ENCODE measurements at places on chromosomes 6 and 20. TPM values are rescaled to one million over a fixed set of nuclear protein-coding genes. Genes with fewer than 3 reads are reported as not detected.

Gene TGM6
- not detected for polyA plus RNA-seq

DNA sequence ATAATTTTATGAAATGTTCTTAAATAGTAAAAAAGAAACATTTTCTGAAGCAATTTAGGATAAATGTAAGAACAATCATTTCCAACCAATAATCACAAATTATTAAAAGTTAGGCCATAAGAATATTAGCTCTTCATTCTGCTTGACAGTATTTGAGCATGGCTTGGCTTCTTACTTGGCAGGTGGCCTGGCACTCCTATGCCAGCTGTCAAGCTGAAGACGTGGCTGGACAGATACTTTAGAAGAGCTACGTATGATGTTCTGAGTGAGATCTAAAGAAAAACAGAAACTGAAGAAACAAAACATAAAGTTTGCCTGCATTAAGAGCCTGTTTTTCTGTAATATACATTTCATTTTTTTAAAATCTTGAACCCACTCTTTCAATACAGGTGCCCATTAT lies 438.9 kb downstream of the GRIK2 start:
- DNase-seq, result no peak

DNA sequence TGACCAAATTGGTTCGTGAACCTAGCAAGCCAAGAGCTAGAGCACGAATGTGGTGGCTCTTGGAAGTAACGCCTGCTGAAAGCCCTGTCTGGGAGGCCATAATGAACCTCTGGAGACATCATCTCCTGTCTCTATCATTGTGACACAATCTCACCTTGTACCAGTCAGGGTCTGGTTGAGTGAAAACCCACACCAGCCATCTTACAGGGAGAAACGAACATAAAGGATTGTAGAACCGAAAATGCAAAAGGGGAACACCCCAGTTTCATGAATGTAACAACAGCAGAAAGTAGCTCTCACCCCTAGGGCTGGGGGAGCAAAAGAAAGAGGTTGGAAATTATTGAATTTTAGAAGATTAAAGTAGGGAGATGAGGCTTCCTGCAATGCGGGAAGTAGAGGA lies 50.9 kb upstream of the TAB2 start:
- no peak for DNase-seq

DNA sequence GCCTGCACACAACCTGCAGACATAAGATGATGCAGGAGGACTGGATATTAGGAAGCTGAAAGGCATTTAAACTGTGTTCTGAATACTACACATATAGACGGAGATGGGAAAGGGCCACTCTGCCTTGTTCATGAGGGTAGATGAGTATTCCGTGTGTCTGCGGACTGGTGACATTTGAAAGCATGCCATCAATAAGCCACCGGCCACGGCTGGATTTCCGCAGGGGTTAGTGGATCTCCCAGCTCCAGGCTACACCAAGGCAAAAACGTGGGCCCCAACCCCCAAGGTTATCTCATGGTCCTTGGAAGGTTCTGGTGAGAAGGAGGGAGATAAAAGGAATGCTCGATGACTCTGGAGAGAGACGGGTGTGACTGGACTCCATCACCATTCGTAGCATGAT lies 78.6 kb upstream of the THBS2 start:
- DNase-seq, result no peak

Gene PCK1
- polyA plus RNA-seq, result 0.70 TPM

DNA sequence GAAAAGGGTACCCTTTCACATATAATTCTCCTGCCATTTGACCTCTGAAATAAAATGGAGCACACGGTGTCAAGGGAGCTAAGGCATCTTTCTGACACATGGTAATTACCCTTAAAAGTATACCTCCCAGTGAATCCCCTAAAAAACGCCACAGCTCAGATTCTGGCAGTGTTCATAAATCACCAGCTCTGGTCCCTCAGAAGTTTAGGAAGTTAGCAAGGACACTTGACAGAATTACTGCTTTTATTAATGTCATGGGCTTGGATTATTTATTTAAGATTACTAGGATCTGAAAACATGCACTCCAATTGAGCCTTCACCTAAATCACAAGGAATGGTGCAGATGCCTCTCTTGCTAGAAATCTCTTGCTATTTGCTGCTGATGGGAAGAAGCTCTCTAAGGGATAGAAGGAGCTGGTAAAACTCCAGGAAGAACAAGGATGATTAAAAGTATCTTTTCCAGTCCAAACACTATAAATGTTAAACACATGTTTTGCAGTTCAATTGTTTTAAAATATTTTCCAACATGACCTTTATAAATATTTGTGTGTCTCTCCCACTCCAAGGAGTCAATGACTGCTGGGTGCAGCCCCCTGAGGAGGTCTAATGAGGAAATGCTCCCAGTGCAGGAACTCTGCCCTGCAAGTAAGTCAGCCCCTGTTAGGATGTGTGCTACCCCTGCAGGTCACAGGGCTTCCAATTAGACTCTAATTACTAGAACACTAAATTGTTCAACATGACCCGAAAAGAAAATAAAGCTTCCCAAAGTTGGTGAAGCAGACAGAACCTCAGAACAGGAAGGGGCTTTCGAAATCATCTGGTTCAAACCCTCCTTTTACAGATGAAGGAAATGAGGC lies 230.3 kb downstream of the TFAP2A start:
- no peak for DNase-seq

- DNase-seq, result peak; percentile 17
These were observed 299.7 kb downstream of the PLCB1 start for GRCh38 chr20:8431538-8432434.

- no peak for DNase-seq
These were observed 371.9 kb downstream of the ZFAND3 start for GRCh38 chr6:38191418-38191817.

DNA sequence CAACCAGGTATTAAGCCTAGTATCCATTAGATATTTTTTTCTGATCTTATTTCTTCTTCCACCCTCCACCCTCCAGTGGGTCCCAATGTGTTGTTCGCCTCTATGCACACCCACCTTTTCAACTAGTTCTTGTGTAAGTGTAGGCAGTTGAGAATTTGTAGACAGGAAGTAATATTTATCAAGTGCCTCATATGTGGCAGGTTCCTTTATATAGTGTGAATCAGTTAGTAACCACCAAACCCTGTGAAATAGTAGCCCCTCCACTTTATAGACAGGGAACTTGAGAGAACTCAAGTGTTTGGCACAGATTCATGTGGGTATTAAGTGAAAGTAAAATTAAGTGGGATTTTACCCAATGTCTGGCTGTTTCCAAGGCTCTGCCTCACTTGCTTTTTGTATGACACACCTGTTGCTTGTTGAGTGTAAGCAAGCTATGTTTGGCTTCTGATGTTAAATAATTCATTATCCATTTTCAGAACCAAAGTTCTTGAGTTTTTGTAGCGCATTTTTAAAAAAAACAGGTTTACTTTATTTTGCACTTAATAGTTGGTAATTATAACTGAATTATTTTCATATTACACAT lies 24.8 kb downstream of the AFDN start:
- no peak for DNase-seq

Gene BRPF3
- polyA plus RNA-seq, result 64.3 TPM

DNA sequence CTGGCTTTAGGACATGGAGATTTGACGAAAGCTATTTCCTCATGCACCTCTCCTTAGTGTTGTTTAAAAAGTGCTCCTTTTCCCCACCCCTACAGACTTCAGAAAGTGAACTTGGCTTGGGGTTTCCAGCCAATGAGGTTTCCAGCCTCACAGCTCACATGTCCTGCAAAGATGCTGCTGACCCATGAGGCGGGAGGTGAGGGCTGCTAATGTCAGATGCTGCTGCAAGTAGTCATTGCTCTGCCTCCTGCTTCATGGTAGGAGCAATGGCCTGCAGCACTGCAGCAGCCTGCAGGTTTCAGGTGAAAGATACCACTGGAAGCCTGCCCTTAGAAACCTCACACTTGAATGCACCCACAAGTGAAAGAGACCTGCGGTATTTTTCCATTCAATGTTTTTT lies 112.8 kb downstream of the LAMP5 start:
- DNase-seq, result no peak

GRCh38 chr6:12709556-12710232 lies 6.9 kb upstream of the PHACTR1 start:
- no peak for DNase-seq

DNA sequence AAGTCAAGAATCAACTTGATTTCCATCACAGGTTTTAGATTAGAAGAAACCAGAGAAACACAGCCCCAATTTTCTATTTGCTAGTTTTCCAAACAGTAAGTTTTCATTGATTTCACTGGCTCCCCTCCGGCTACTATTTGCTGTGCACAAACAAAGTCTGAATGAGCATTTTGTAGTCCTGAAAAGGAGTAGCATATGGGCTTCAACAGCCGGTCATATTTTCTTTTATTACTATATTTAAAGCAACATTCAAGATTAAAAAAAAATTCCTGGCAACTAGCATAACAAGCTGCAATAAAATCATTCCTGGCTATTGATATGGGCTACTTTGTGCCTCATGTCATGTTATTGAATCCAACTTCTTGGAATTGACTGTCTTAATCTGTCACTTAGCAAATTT lies 48.3 kb downstream of the CARMIL1 start:
- no peak for DNase-seq

DNA sequence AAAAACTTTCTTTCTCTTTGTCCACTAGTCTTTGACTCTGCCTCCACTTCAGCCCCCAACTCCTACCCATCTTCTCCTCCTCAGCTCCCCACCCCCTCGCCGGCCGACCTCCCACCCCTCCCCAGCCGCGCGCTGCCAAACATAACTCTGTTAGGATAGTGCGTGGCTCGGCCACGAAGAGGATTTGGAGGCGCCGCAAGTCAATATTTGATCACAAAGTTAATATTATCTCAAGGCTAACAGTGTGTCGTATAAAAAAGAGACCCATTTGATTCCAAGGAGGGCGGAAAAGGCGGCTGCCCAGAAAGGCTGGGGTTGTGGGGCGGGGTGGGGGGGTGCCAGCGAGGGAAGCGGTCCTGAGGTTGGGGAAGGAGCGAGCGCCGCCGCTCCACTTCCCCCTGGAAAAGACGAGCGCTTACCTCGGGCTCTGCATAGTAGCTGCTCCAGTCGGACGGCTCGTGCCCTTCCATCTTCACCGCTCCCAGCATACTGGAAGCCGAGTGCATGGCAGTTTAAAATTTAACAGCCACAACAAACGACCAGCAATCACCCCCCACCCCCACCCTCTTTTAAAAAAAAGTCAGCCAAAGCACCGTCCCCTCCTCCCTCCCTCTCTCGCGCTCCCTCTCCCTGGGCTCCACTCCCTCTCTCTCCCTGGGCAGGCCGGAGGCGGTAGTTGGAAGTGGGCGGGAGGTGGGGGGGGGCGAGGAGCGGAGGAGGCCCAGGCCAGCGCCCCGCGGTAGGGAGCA lies 425 bp downstream of the FOXA2 start:
- DNase-seq, result peak; percentile 40

Gene ABHD16B
- polyA plus RNA-seq, result not detected

Gene C6orf15
- polyA plus RNA-seq, result not detected

DNA sequence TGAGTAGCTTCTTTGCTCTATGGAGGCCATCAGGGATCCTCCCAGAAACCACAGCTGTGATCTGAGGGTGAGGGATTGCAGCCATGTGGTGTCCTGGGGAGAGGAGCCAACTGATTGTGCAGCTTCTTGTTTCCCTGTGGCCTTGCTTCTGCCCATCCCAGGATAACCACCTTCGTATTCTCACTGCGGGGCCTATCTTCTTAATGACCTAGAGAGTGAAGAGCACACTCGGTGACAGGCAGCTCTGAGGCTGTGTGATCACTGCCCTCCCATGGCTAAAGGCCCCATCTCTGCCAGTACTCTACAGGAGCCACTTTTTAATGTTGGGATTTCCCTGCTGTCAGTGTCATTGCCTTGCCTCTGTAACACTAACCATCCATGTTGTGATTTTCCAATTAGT lies 5.3 kb upstream of the RAET1L start:
- DNase-seq, result no peak

- DNase-seq, result no peak
These were observed 47.3 kb downstream of the L3MBTL3 start for GRCh38 chr6:130065609-130066156.

DNA sequence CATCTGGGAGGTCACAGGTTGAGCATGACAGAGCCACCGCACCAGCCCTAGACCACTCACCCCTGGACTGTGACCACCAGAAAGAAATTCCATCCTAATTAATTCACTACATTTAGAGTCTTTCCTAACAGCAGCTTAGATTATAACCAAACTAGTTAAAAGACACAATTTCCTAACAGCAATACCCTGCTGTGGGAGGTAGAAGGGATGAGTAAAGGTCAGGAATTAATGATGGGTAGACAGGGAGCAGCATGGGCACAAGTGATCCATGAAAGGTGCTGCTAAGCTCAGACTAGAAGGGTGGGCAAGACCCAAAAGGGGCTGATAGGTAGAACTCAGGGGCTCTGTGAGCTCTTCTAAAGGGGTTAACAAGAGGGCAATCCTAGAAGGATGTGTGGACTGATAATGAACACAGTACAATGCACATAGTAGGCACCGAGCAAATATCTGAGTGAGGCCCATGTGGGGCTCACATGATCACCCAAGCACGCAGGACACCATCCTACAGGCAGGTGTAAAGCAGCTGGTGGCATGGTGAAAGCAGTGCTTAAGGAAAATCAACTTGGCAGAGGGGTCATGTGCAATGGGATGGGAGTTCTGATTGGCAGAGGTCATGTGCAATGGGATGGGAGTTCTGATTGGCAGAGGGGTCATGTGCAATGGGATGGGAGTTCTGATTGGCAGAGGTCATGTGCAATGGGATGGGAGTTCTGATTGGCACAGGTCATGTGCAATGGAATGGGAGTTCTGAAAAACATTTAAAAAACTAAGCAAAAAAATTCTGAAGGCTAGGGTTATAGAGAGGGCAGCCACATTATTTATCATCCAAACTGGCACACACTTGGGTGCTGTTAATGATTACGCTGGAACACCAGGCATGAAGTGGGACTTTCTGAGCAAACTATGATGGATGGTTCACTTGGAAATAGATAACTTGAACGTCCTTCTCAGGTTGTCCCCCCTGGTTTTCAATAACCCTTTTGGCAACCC lies 188.2 kb upstream of the FOXQ1 start:
- no peak for DNase-seq

DNA sequence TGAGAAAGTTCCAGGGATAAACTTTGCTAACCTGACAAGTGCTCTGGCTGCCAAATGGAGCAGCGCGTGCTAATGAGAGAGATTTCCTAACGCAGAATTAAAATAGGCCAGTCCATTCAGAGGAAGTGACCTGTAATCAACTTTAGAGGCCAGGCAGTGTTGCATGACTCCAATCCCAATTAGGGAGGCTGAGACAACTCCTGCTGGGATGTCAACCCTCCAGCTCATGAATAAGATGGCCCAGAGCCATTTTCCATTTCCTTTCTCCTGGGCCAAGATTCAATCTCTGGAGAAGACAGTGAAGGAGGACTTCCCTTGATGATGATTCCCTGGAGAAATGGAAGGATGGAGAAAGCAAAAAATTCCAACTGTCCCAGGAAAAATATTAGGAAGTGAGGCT lies 241.5 kb upstream of the RNF24 start:
- DNase-seq, result no peak
